AG04450 (cell line): ENCODE measurements at places on chromosomes 1 and 21.

- no peak for DNase-seq
Observed at GRCh38 chr1:33370827-33371226, 49.9 kb upstream of the A3GALT2 start.

- DNase-seq: no peak
Observed at GRCh38 chr1:158979229-158979628, 30.5 kb upstream of the IFI16 start.

DNA sequence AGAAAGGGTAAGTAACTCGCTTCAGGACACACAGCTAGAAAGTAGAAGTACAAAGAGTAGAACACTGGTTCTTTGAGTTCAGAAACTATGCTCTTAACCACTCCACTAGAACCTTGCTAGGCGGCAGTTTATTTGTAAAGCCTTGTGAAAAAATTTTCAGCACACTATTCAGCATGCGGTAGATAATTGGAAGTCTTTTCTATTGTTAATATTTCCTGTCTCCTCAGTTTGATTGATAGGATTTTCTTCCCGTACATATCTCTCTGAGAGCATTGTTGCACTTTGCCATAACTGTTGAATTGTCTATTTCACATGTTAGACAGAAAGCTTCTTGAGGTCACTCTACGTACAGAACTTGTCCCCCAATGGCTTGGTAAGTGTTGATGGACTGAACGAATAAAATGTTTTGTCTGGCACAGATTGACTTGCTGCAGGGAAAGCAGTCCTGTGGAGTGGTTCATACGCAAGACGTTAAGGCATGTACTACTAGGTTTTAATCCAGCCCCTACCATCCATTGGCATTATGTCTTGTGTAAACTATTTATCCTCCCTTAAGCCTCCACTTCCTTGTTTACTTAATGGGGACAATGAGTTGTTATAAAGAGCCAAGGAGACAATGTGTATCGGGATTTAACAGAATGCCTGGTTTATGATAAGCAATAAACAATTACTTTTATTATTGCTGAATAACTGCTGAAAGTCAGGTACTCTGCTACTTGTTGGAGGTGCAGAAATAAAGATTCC lies 35.8 kb downstream of the C1orf21 start:
- no peak for DNase-seq

DNA sequence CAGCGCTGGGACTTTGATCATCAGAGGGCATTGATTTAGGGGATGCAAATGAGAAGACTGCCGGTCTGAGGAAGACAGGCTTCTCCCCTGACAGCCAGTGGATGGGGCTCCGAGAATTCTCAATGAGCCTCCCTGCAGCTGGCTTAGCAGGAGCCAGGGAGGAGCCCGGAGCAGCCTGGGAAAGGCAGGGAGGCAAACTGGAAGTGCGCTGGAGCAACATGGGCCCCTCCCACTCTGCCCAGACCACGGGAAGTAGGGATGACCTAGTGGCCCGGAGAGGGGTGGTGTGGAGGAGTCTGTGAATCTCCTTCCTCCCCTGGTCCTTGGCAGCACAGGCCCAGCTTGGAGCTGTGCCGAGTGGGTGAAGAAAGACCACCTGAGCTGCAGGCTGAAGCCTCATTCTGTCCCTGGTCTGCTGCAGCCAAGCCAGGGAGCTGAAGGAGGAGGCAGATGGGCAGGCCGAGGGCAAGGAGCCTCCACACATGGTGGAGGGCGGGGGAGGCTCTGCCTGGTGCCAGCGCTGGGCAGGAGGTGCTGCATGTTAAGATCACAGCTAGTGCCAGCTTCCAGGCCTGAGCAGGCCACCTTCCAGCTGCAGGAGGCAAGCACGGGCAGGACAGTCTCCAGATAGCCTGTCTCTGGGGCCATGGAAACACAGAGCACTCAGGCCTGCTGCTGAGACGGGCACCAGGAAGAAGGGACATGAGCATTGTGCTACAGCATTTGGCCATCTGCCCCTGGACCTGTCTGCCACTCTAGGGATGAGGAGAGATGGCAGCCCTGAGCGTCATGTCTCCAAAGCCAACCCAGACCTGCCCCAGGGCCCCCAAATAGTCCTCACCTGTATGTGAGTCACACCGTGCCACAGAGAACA lies 12.2 kb upstream of the CLSTN1 start:
- DNase-seq: no peak

DNA sequence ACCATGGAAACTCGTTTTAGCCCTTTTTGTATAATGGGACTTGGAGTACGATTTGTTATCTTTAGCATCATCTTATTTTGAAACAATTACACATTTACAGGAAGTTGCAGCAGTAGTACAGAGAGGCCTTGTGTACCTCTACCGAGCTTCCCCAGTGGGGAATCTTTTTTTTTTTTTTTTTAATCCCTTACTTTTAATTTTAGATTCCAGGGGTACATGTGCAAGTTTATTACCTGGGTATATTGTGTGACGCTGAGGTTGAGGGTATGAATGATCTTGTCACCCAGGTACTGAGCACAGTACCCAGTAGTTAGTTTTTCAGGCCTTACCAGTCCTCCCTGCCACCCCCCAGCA lies 45.9 kb downstream of the HHAT start:
- no peak for DNase-seq
